Stimulated activated CD4-positive, alpha-beta T cell treated with anti-CD3 and anti-CD28 coated beads, Interleukin-1b, Interleukin-23, amount 100 ng/mL, for 4 hours (primary cell): ENCODE measurements at places on chromosomes 6 and 20.

GRCh38 chr6:2575236-2575635 lies 175.5 kb downstream of the MYLK4 start:
- no peak for DNase-seq

- DNase-seq = no peak
Measured at GRCh38 chr6:2258112-2258511, 12.7 kb upstream of the GMDS start.

DNA sequence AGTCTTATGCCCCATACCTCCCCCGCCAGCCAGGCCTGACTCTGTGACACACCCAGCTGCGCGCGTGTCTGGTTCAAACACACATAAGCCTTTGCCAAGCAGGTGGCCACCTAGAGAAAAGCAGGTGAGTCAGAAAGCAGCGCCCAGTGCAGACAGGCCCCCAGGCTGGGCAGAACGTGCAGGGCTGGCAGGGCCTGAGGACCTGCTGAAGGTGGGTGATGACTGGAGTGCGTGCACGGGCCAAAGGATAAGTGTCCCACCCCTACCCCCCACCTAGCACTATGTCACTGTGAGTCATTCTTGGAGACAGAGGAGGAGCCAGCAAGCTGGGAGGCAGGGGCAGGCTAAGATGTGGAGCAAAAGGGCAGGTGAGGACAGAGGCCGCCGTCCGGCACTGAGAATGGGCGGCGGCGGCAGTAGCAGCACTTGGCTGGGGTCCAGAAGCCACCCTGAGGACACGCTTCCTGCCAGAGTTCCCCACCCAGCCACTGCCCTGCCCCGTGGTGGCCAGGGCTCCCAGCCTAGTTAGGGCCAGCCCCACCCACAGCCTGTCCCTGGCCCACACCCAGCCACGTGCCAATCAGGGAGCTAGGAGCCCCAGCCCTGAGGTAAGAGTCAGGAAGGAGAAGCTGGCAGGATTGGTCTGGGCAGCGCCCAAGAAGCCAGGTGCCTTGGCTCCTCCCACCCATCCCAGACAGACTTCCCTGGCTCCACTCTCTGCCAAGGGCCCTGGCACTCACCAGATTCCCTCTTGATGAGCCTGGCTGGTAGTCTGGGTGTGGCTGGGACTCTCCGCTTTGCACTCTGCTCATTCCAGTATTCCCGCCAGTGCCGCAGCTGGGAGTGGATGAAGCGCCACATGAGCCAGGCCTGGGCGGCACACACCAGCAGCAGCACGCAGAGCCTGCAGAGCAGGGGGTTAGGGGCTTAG lies 72.7 kb downstream of the TRAM2 start:
- DNase-seq = no peak

GRCh38 chr20:49680484-49680883 lies 33.2 kb downstream of the B4GALT5 start:
- DNase-seq = no peak

GRCh38 chr6:8219352-8219943 lies 117.1 kb upstream of the EEF1E1 start:
- no peak for DNase-seq

DNA sequence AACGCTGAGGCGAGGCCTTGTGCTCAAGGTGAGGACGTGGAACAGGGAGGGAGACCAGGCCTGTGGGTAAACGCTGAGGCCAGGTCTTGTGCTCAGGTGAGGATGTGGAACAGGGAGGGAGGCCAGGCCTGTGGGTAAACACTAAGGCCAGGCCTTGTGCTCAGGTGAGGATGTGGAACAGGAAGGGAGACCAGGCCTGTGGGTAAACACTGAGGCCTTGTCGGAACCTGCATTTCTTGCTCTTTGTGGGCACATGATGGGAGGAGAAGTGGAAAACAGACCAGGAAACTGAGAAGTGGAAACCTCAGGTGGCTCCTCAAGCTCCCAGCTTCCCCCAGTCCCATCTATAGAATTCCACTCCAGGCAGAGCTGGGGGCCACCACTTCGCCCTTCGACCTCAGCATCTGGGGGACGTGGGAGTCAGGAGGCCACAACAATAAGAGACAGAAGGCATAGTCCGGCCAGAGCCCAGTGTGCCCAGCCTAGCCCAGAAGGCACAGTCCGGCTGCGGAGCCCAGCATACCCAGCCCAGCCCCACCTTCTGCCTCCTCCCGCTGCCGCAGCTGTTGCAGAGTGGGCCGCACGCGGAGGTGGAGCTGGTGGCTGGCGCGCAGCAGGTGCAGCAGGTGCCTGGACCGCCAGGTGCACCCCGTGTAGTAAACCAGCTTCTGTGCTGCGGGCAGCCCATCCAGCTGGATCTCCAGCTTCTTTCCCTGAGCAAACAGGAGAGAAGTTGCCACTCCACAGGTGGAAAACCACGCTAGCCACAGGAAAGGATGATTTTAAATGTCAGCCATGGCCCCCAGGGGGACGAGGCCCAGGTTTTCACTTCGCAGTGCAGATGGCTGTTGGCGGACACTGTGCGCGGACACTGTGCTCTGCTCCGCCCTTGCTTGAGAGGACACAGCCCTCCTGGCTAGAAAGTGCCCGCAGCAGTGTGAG lies 17.5 kb downstream of the FRMD1 start:
- no peak for DNase-seq
